ENCODE measurements at places on chromosomes 12 and 14.

DNA sequence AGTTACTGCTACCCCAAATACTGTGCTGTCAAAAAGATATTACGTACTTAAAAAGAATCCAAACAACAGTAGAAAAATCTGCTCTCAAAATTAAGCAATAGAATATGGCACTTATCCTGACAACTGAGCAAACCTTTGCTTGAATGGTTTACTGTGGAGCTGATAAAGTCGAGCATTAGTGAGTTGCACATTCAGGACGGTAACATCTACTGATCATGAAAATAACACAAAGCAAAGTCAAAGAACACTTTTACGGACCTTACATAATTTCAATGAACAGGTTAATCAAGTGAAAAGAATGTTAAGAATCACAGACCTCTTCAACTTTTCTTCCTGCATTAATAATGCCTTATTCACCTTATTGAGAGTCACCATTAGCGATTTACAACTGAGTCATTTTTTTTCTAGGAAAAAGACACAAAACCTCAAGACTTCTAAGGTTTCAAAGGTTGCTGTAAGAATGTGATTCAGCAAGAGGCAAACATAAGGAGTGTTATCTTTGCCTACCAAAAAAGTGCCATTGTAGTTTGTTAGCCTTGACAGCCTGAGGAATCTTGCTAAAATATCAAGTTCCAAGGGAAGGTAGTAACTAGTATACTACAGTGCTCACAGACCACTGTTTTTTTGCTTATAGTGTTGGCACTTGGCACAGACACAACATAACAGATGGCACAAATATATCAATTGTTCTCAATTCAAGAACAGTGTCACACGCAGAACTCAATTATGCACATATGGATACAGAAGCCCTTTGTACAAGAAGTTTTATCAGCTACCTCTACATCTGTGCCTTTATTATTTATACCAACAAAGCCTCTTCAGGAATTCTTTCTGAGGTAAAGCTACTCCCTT lies 334.2 kb upstream of the RPL10L start:
- DNase-seq: no peak

- DNase-seq: no peak
Observed at GRCh38 chr14:75120541-75121291, 6.1 kb downstream of the NEK9 start.

DNA sequence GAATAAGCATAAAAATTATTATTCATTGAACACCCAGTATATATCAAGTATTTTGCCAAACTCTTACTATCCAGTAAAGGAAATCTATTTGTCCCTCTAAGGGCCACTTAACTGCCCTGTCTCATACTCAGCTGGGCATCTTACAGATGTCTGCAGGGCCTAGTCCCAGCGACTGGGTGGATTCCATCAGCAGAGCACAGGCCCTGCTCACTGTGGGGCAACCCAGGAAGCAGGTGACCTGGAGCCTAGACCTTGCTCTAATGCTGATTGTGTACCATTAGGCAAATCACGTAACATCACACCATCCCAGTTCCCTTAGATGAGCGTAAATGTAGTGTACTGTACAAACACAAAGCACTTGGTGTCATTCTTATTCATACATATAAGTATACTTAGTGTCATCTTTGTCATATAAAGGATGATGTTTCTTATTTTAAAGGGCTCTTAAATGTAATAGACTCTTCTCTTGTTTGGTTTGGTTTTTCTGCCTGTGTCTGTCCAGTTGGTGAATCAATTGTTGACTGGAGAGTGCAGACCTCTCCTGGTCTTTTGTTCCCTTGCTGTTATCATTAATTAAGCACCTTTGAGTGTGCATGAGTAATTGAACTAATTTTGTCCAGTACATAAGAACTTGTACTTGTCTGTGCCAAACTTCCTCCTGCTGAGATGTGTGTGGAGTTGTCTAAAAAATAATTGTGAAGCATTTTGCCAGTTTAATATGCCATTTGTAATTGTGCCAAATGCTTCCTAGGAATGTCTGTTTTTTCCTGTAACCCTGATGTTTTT lies 49.3 kb downstream of the RAB35 start:
- DNase-seq: no peak

DNA sequence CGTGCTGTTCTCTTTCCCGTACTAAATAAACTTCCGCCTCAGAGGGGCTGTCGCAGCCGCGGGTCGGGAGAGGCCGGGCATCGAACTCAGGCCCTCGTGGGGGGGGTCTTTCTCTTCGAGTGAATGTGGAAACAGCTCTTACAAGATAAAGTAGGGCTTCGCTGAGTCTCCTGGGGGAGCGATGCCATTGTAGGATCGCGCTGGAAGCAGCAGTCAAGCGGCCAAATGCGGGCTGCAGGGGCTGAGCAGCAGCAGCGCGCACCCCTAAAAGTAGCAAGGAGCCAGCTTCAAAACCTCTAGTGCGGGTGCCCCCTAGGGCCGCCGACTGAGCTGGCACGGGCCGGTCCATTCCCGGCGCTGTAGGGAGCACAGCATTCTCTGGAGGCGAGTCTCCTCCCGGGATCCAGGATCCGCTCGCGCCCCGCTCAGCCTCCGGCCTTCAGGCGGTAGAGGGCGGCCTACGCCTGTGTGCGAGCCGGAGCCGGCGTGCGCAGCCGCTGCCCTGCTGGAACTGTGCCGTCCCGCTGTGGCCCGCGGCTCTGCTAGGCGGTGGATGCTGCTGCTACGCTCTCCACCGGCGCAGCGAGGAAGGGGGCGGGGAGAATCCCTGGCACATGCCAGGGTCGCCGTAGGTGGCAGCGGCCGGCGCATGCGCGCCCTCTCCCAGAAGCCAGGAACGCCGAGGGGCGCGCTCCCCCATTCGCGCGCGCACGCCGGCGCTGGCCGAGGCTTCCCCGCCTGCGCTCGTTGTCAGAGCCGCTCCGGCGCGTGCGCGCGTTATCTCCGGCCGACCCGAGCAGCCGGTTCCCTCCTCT lies at the start of gene FUT8:
FUT8 (plus strand) TSS at position 699 of the 815 bp plus-strand sequence. CDS start 148,834 bp downstream, outside the sequence.
- peak; percentile 96 for DNase-seq

DNA sequence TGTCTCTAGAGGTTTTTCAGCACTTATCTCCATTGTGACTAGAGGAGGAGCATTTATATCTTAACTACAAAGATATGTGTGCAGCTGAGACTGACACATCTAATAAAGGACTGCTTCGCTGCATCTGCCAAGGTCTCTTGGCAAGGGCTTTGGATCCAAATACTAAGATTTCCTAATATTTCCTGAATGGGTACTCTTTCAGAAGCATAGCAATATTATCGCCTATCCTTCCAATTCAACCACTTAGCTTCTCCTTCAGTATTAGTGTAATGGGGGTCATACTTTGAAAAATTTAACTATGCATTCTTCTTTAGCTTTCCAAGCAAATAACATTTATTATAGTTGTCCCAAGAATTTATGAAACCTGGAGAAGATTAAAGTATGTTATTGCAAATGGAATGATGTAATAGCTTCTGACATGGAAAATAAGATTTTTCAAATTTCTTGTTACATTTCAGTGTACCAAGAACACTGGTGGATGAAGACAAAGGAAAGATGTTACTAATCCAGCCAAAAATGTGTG lies 243.0 kb upstream of the PDE3A start:
- DNase-seq: no peak

GRCh38 chr12:122123051-122123760 lies 44.6 kb downstream of the MLXIP start:
- peak; percentile 70 for DNase-seq

DNA sequence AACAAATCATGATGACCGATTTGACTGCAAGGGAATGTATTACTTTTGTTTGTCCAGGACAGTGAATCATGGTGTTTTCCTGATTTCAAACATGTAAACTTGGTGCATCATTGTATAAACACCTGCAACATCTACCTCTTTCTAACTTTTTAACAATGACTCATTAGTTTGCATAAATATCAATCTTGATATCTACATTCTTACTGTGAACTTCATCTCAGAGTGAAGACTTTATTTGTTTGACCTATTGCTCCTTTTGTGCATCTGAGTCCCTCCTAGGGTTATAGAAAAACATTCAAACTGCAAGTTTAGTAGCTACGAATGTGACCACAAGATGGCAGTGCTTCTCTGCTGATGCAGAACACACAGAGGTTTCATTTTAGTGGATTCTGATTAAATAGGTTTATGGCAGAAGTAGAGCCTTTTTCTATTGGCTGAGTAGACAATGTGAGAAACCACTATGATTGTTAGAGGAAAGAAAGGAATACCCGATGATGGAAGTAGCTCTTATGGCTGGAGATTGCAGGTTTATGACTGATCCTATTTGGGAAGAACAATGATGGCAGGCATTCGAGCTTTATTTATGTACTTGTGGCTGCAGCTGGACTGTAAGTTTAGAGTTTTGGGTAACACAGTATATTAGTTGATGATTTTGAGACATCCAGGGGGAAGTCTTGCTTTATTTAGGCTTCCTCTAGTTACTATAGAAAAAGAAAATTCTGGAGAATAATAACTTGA lies 244.2 kb upstream of the OR4E1 start:
- DNase-seq: peak; percentile 68

- no peak for DNase-seq
Observed at GRCh38 chr12:104443008-104443407, 13.7 kb upstream of the CHST11 start.

GRCh38 chr12:4001841-4002240 lies 128.6 kb upstream of the PARP11 start:
- no peak for DNase-seq

DNA sequence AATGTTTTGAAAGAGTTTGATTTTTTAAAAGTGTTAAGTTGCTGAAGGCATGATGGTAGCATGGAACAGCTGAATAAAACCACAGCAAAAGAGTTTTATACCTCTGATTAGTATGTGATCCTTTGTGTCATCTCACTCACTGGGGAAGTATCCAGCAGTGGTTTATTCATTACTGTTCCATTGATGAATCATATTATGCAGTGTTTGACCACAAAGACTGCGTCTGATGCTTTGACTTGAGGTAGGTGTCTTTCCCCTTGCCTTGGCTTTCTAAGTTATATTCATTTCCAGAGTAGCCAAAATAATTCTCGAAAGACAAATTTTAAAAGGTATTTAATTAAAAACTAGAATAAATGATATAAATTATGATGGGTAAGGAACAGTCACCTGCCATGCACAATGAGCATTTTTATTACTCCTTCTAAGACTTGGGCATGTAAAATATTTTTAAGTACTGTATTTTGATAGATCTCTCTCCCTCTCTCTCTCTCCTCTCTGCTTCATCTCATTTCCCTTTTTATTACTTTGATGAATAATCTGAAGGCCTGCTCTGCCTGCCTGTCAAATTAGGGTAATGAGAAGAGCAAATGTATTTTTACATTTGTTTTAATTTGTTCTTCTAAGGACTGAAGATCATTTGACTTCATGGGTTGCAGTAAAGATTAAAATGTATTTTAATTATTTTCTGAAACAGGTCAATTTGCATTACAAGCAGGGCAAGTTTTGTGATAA lies 164.9 kb downstream of the NAV3 start:
- DNase-seq: no peak

DNA sequence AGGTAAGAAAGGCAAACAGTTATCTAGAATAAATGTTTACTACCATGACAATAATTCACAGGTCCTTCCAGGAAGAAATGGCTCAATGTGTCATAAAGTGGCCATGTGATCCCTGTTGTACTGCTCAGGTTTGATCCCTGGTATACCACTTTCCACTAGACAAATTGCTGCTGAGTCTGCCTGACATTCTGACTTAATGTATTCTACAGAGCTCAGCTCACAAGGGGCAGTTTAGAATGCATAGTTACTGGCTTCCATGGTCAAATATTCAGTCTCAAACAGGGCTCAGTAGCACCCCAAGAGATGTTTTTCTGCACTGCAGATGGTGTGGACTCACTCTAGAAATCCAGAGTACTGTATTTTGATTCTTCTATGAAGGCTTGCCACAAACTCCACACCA lies 21.8 kb downstream of the TSHR start:
- DNase-seq: no peak

- DNase-seq: no peak
Observed at GRCh38 chr12:90677055-90677454, 277.9 kb downstream of the CCER1 start.

DNA sequence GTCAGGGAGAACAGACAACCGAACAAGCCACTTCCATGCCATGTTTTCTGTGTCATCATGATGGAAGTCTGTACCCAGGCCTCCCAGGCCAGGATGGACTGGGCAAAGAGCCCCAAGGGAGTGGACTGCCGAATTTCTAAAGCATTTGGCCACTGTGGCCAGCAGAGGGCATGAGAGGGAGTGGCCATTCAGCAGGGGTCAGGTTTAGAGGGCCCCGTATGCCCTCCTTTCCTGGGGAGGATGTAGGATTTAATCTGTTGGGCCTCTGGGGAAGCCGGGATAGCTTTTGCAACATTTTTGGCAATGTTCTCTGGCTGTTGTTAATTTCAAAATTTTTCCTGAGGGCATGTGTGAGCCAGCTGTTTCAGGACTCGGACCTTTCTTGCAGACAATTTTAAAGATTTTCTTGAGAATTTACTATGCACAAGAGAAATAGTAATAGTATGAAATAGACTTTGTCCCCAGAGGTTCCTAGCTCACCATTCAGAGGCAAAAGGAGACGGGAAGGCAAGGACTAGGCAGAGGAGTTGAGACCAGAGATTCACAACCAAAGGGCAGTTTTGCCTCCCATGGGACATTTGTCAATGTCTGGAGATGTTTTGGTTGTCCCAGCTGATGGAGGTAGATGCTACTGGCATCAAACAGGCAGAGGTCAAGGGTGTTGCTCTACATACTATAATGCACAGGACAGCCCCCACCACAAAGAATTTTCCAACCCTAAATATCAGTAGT lies 18.0 kb downstream of the ACACB start:
- DNase-seq: no peak

DNA sequence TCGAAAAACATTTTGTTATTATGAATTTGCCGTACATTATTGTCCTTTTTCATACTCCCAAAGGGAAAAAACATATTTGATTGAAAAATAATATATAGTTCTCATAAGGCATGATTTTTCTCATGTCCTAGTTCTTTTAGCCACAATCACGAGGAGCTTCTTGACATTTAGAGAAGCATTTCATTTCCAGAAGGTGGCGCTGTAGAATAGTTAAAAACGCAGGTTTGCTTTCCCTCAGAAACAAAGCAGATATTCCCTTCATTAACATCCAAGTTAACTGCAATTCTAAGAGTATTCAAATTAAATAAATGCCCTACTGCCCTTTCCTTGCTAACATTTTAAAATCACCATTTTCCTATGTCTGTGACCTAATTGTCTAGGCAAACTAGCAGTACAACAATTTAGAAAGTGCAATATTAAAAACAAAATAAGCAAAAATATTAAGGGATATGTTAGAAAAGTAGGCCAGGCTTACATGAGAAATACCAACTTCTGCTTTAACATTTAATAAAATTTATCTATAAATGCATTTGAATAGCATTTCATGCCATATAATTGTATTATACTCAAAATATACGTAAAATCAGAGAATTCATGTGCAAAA lies 10.9 kb upstream of the PIK3C2G start:
- no peak for DNase-seq

GRCh38 chr12:96359328-96359727 lies 40.9 kb downstream of the CDK17 start:
- DNase-seq: no peak

GRCh38 chr12:111788178-111788654 lies 21.5 kb downstream of the ALDH2 start:
- no peak for DNase-seq

GRCh38 chr12:91182636-91183455 lies at the start of gene DCN:
Gene DCN, minus strand, starts transcription at chr12:91182817. Its CDS starts 4,265 bp downstream, at chr12:91178552.
- no peak for DNase-seq

All from activated gamma-delta T cell treated with Interleukin-2 at 50 U/mL for 16 hours (primary cell).